ENCODE measurements at places on chromosomes 6 and 20. TPM values are rescaled to one million over a fixed set of nuclear protein-coding genes. Genes with fewer than 3 reads are reported as not detected.

GRCh38 chr6:115617031-115617430 lies 443.7 kb downstream of the FRK start:
- DNase-seq = no peak
- H3K27me3 ChIP-seq = no peaks in the 10 kb centered on the region
- H3K27ac ChIP-seq = no peak overlapping the region
- no peaks in the 10 kb centered on the region for H3K36me3 ChIP-seq
- H3K4me1 ChIP-seq = no peaks in the 10 kb centered on the region

DNA sequence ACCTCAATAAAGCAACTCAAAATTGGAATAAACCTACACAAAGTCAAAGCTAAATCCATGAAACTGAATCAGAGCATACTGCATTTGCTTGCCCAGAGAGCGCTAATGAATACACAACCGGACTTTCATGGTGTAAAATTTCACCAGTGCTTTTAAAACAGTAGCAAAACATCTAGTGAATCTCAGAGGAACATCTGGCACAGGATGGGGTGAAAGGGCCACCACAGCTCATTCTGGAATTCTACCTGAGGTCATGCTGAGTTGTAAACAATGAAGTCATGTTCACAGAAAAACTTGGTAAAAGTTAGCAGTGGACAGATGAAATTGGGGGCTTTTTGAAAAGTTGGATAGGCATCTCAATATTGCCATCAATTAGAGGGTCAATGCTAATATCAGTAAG lies 125.6 kb upstream of the STXBP5 start:
- H3K27me3 ChIP-seq = no peaks in the 10 kb centered on the region
- no peak overlapping the region for H3K4me3 ChIP-seq
- H3K36me3 ChIP-seq = no peaks in the 10 kb centered on the region
- no peak for DNase-seq

DNA sequence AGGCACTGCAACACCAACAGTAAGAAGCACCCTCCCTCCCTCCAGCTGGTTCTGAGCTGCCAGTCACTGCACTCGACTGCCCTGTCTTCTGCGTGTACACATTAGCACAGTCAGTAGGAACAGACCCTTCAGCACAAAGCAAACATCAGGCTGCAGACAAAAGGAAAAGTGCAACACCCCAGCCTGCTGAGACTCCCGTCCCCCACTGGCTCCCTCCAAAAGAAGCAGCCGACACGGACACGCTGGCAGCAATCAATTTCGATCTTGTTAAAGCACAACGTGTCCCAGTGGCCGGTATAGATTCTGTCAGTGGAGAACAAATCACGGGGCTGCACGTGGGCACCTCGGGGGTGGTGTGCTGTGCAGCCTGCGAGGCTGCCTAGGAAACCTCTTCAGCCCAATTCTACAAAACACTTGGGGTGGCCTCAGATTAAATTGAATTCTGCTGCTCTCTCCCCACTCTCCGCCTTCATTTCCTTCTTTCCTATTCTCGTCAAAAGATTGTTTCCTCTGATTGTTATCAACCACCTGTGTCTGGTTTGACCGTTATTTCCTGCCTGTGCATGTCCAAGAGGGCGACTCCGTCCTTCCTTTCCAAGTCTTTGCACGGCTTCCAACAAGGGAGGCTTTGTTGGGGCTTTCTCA lies 38.7 kb downstream of the TRAF3IP2 start:
- H3K4me3 ChIP-seq = peak overlapping the region; percentile 26
- H3K4me1 ChIP-seq = peaks cover 19% of the 10 kb centered on the region
- H3K27me3 ChIP-seq = no peaks in the 10 kb centered on the region
- no peak for DNase-seq

DNA sequence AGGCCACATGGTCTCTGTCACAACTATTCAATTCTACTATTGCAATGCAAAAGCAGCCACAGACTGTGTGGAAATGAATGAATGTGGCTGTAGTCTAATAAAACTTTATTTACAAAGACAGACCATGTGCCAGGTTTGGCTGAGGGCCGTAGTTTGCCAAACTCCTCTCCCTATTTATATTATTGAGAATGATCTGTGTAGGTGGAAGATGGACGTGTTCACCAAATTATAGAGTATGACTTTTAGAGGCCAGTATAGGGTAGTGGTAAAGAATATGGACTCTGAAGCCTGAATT lies 125.7 kb upstream of the MYLIP start:
- no peaks in the 10 kb centered on the region for H3K27me3 ChIP-seq
- H3K4me3 ChIP-seq = no peak overlapping the region
- H3K4me1 ChIP-seq = no peaks in the 10 kb centered on the region

GRCh38 chr6:38033442-38033982 lies 214.0 kb downstream of the ZFAND3 start:
- no peak for DNase-seq
- H3K27me3 ChIP-seq = no peaks in the 10 kb centered on the region
- no peak overlapping the region for H3K27ac ChIP-seq
- no peaks in the 10 kb centered on the region for H3K4me1 ChIP-seq
- no peaks in the 10 kb centered on the region for H3K36me3 ChIP-seq

DNA sequence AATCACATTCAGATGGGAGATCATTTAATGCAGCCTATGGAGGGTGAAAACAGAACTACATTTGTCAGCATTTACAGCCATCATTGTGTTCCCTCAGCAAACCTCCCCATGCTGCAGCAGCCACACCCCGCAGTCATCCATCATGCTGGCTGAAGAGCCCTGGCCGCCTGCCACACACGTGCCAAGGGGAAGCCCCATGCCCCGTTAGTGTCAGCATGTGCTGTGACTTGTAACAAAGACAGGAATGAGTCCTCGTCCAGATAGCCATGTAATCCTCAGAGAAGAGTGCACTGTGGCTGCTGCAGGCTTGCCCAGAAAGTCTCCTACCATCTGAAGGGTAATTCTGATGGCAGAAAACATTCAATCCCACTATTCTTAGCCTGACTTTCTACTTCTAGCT lies 1097.8 kb downstream of the KIF16B start:
- no peak for DNase-seq
- H3K4me1 ChIP-seq = no peaks in the 10 kb centered on the region
- H3K27me3 ChIP-seq = no peaks in the 10 kb centered on the region

DNA sequence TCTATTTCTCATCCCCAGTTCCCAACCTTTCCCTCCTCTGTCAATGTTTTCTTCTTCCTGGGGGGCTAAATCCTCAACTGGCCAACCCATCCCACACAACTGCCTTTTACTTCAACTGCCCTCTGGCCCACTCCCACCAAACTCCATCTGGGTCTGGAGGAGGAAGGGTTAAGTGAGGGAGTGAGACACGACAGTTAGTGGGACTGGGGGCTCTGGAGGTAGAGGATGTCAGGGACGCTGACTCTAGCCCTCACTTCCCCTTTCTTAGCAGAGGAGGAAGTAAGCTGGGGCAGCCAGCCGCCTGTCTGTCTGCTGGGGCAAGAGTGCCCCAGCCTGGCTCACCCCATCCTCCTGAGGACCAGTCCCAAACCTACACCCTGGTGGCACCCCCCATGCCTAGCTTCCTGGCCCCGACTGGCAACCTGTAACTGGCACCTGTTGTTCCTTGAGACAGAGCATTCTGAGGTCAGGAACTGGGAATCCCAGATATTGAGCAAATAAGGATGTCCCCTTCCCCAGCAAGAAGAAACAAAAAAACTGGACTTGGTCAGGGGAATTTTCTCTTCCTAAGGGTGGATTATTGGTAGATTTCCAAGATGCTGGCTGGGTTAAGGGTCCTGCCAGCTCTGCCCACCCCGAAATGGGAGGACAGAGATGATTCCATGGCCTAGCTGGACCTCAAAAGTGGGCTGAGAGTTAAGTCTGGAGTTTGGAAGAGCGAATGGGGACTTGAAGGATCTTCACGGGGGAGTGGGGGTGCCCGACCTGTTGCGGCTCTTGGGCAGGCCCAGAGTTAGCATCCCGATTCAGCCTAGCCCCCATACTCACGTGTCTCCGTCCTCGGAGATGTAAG lies 971 bp downstream of the NFKBIE start:
- DNase-seq = no peak
- no peaks in the 10 kb centered on the region for H3K36me3 ChIP-seq
- H3K4me1 ChIP-seq = peaks cover 30% of the 10 kb centered on the region
- H3K27ac ChIP-seq = peak overlapping the region; percentile 97

DNA sequence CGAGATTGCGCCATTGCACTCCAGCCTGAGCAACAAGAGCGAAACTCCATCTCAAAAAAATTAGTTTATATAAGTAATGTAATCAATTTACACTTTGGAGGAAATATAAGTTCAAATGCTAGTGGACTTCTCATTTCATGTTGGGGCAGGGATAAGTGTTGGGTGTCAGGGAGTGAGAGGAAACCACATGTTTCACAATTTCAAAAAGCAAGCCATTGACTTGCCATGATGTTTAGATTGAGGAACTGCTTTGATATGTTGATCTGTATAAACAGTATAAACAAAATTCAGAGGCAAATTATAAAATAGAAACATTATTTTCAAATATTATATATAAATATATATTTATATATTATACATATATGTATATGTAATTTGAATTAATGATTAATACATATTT lies 42.7 kb downstream of the FILIP1 start:
- H3K27me3 ChIP-seq = no peaks in the 10 kb centered on the region
- H3K4me1 ChIP-seq = no peaks in the 10 kb centered on the region
- no peak overlapping the region for H3K4me3 ChIP-seq

GRCh38 chr20:40189621-40190020 lies 499.4 kb downstream of the MAFB start:
- no peak overlapping the region for H3K27ac ChIP-seq
- no peaks in the 10 kb centered on the region for H3K27me3 ChIP-seq
- H3K36me3 ChIP-seq = no peaks in the 10 kb centered on the region
- no peak for DNase-seq
- no peak overlapping the region for H3K4me3 ChIP-seq

GRCh38 chr6:81241126-81242041 lies 511.1 kb downstream of the TENT5A start:
- no peak overlapping the region for H3K27ac ChIP-seq
- no peaks in the 10 kb centered on the region for H3K36me3 ChIP-seq
- H3K27me3 ChIP-seq = no peaks in the 10 kb centered on the region
- H3K4me3 ChIP-seq = no peak overlapping the region

DNA sequence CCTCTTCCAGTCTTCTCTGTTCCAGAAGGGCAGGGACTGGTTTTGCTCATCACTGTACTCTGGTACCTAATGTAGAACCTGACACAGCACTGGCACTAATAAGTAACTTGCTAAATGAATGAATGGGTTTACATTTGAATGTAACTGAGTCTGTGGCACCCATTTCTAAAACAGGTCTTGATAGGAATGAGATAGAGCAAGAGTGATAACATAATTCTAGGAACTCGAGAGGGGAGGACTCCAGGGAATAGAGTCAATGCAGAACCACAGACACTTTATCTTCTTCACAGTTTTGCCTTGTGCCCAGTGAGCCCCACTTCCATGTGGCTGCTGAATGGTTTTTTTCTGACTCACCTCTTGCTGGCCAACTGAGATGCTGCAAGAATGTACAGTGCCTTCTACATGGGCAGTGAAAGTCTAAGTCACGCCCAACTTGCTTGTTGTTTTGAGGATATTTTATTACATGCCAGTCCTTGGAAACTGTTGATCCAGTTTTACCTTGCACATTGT lies 61.1 kb downstream of the TBC1D7 start:
- no peaks in the 10 kb centered on the region for H3K4me1 ChIP-seq
- H3K4me3 ChIP-seq = no peak overlapping the region
- no peaks in the 10 kb centered on the region for H3K27me3 ChIP-seq
- no peaks in the 10 kb centered on the region for H3K36me3 ChIP-seq
- DNase-seq = no peak

GRCh38 chr6:116280161-116280932 lies 617 bp upstream of the TSPYL1 start:
- DNase-seq = no peak
- peak overlapping the region; percentile 99 for H3K27ac ChIP-seq
- H3K4me1 ChIP-seq = peaks cover 34% of the 10 kb centered on the region
- peaks cover 13% of the 10 kb centered on the region for H3K36me3 ChIP-seq
- H3K27me3 ChIP-seq = no peaks in the 10 kb centered on the region

GRCh38 chr6:3619201-3619600 lies 132.3 kb downstream of the PXDC1 start:
- no peak overlapping the region for H3K27ac ChIP-seq
- no peak for DNase-seq
- H3K36me3 ChIP-seq = no peaks in the 10 kb centered on the region
- H3K4me3 ChIP-seq = no peak overlapping the region

DNA sequence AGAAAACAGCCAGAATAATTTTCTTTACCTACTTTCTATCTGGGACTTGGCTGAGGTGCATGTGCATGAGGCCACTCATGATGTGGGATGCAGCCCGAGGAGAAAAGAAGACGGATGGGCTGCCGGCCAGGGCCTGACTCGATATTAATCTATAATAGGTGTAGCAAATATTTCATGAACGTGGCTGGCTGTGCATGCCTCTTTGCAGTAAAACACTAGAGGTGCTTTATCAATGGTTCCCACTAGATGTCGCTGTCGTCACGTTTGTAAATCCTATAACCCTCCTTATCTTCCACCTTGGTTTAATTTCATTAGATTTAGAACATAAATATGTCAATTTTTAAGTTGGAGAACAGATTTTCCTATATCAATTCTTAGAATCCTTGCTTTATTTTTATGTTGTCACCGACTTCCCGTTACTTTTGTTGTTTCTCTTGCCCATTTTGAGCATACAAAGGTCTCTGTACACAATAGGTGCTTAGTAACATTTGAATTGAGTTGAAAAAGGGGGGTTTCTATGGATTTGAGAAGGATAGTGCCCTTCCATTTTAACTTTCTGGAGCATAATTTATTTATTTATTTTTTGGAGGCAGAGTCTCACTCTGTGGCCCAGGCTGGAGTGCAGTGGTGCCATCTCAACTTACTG lies 19.6 kb upstream of the FERMT1 start:
- H3K27me3 ChIP-seq = no peaks in the 10 kb centered on the region
- no peaks in the 10 kb centered on the region for H3K4me1 ChIP-seq
- no peaks in the 10 kb centered on the region for H3K36me3 ChIP-seq
- H3K4me3 ChIP-seq = no peak overlapping the region
- DNase-seq = peak; percentile 26

Gene FAM209A
- total RNA-seq = 6.5 TPM

Gene TMEM217
- 1.6 TPM for total RNA-seq

Gene TRAPPC3L
- total RNA-seq = not detected

Gene TEAD3
- not detected for total RNA-seq

Gene ZNF831
- 35.5 TPM for total RNA-seq

Gene PERP
- total RNA-seq = 0.46 TPM

Gene C6orf62
- total RNA-seq = 155 TPM

Gene RIMS1
- not detected for total RNA-seq

Gene NEDD9
- total RNA-seq = 57.4 TPM

Gene TIAM2
- 6.0 TPM for total RNA-seq
